Cardiac atrium fibroblast (primary cell): ENCODE measurements at places on chromosomes 7 and 10. TPM values are rescaled to one million over a fixed set of nuclear protein-coding genes. Genes with fewer than 3 reads are reported as not detected.

Gene LIPJ
- not detected in 2 replicates for total RNA-seq

Gene CABCOCO1
- total RNA-seq: 0.81 TPM in 1 of 2 replicates, not detected in the other

Gene COBL
- not detected in 2 replicates for total RNA-seq

Gene COL17A1
- 0.16 and 0.36 TPM in 2 replicates for total RNA-seq

Gene VKORC1L1
- 11.6 and 16.5 TPM in 2 replicates for total RNA-seq

Gene PLXDC2
- total RNA-seq: 2.8 and 2.9 TPM in 2 replicates
